Activated CD4-positive, alpha-beta memory T cell treated with anti-CD3 and anti-CD28 coated beads for 36 hours (primary cell): ENCODE measurements at places on chromosomes 5 and 9. TPM values are rescaled to one million over a fixed set of nuclear protein-coding genes. Genes with fewer than 3 reads are reported as not detected.

DNA sequence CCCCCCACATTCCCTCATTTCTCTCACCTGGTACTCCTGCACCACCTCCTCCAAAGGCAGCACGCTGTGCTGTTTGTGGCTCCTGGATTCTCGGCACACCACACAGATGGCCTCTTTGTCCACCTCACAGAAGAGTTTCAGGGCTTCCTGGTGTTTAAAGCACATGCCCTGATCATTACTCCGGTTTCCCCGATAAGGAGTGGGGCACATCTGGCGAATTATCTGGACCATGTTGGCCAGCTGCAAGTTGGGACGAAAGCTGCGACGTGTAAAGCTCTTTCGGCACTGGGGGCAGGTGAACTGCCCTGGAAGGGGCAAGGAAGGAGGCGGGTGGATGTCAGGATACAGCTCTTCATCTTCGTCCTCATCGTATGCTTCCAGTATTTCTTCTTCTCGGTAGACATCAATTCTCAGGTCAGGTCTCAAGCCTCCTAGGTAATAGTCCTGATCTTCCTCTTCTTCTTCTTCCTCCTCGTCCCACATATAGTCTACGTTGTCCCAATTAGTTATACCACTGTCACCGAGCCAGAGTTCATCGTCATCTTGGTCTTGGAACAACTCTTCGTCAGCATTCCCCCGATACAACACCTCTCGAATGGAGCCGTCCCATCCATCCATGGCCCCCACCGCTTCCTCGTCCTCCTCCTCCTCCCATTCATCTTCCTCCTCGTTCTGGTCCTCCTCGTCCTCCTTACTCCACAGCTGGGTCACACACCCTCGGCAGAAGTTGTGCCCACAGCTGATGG, 796 bp downstream of the TRIM52 start:
- no peak for DNase-seq
- no peaks in the 10 kb centered on the region for H3K27me3 ChIP-seq
- peaks cover 28% of the 10 kb centered on the region for H3K36me3 ChIP-seq
- H3K4me3 ChIP-seq: peak overlapping the region; percentile 96
- H3K27ac ChIP-seq: peak overlapping the region; percentile 97
- H3K4me1 ChIP-seq: peaks cover 45% of the 10 kb centered on the region

DNA sequence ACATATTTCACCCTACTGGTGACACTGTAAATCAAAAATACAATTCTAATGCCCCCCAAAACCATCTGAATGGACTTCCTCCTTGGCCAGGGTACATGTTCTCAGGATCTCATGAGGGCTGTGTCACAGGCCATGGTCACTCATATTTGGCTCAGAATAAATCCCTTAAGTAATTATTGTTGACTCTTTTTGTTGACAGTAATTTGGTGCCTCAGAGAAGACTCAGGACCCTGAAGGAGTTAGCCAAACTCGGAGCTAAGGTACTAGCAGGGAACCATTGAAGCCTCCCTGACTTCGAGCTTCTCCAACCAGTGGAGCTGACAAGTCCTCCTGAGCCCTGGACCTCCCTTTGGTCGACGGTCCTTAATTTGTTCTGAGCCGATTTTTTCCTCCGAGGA, 51.2 kb upstream of the SNAPC3 start:
- H3K27ac ChIP-seq: no peak overlapping the region
- no peak overlapping the region for H3K4me3 ChIP-seq
- DNase-seq: no peak
- no peaks in the 10 kb centered on the region for H3K36me3 ChIP-seq
- no peaks in the 10 kb centered on the region for H3K4me1 ChIP-seq
- H3K27me3 ChIP-seq: peaks cover 2% of the 10 kb centered on the region

GRCh38 chr9:75448281-75448680, 360.0 kb downstream of the OSTF1 start:
- no peaks in the 10 kb centered on the region for H3K27me3 ChIP-seq
- no peak for DNase-seq
- H3K36me3 ChIP-seq: no peaks in the 10 kb centered on the region
- H3K27ac ChIP-seq: no peak overlapping the region
- no peaks in the 10 kb centered on the region for H3K4me1 ChIP-seq
- H3K4me3 ChIP-seq: no peak overlapping the region

GRCh38 chr9:107972346-107972745, 482.8 kb upstream of the KLF4 start:
- H3K27ac ChIP-seq: no peak overlapping the region
- no peaks in the 10 kb centered on the region for H3K4me1 ChIP-seq
- no peaks in the 10 kb centered on the region for H3K27me3 ChIP-seq
- no peak overlapping the region for H3K4me3 ChIP-seq
- no peaks in the 10 kb centered on the region for H3K36me3 ChIP-seq

GRCh38 chr5:127609957-127610356, 38.9 kb upstream of the CTXN3 start:
- peaks cover 10% of the 10 kb centered on the region for H3K27me3 ChIP-seq
- H3K4me1 ChIP-seq: peaks cover 3% of the 10 kb centered on the region
- no peaks in the 10 kb centered on the region for H3K36me3 ChIP-seq
- no peak for DNase-seq
- H3K4me3 ChIP-seq: no peak overlapping the region

GRCh38 chr5:118611332-118611945, 376.9 kb downstream of the DTWD2 start:
- no peaks in the 10 kb centered on the region for H3K4me1 ChIP-seq
- H3K27me3 ChIP-seq: no peaks in the 10 kb centered on the region
- no peak overlapping the region for H3K27ac ChIP-seq
- peak; percentile 10 for DNase-seq
- no peaks in the 10 kb centered on the region for H3K36me3 ChIP-seq
- no peak overlapping the region for H3K4me3 ChIP-seq

- no peak for DNase-seq
- H3K4me3 ChIP-seq: no peak overlapping the region
- no peaks in the 10 kb centered on the region for H3K4me1 ChIP-seq
- H3K36me3 ChIP-seq: no peaks in the 10 kb centered on the region
- no peak overlapping the region for H3K27ac ChIP-seq
These were observed 15.1 kb downstream of the SLCO6A1 start for GRCh38 chr5:102483736-102484135.

DNA sequence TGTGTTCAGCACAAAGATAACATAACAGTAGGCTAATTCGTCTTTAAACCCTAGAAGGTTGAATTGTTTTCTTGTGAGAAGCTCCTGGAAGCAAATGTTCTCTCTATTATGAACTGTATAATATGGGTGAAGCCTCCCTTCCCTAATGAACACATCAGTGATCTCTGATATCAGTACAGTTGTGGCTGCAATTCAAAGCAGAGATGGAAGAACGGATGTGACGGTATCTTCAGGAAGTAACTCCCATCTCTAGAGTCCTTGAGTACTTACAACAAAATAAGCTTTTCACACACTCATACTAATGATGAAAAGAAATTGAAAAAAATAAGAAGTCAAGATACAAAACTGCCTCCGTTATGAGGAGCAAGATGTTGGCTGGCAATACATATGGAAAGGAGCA, 4.5 kb downstream of the HCN1 start:
- no peaks in the 10 kb centered on the region for H3K4me1 ChIP-seq
- H3K4me3 ChIP-seq: no peak overlapping the region
- peaks cover 5% of the 10 kb centered on the region for H3K36me3 ChIP-seq
- no peak for DNase-seq

DNA sequence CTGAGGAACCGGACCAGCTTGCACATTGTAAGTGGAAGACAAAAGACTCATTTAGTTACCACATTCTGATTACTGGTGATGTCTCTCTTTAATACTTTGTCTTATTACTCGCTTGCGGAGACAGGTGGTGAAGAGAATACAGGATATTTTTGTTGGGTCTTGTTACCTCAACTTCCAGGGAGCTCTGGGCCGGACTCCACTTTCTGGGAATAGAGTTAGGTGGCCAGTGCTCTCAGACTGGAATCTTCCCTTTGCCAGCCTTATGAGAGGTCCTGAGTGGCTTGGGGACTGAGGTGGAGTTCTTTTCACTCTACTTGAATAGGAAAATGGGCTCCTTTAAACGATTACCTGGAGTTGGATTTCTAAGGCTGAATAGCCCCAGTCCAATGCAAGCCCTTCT, 33.3 kb upstream of the SPRY4 start:
- no peaks in the 10 kb centered on the region for H3K27me3 ChIP-seq
- H3K27ac ChIP-seq: peak overlapping the region; percentile 89
- no peak for DNase-seq
- H3K36me3 ChIP-seq: no peaks in the 10 kb centered on the region

DNA sequence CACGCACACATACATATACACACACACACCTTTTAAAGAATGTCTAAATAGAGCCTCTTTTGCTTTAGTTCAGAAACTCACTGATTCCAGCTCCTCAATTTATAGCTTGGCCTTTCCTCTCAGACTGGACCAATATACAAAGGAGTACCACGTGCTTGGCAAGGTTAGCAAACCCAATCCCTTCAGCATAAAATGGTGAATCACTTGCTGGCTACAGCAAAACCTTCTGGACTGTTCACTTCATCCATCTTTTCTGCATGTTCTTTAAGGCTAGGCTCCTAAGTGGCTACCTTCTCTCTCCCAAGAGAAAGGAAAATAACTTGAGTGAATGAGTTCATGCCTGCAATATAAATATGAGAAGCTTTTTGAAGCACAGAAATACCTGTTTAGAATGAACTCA, 109.7 kb downstream of the LPAR1 start:
- H3K27me3 ChIP-seq: no peaks in the 10 kb centered on the region
- H3K27ac ChIP-seq: no peak overlapping the region
- H3K36me3 ChIP-seq: no peaks in the 10 kb centered on the region
- DNase-seq: no peak
- no peak overlapping the region for H3K4me3 ChIP-seq

DNA sequence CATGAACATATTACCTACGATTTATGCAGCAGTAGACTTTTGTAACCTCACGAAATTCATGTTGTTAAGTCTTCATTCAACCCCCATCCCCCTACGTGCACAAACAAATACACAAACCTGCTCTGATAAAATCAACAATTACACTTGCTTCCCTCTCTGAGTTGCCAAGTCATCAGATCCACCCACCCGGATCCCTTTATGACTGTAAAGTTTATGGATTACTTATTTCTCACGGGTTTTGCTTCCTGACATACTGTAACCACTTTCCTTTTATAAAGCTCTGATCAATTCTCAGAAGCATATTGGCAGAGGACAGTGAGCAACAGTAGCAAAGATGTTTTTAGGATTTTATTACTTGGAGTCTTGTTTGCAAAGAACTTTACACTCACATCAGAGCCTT, 70.5 kb downstream of the MLLT3 start:
- H3K27ac ChIP-seq: peak overlapping the region; percentile 16
- peaks cover 2% of the 10 kb centered on the region for H3K36me3 ChIP-seq
- H3K4me1 ChIP-seq: peaks cover 54% of the 10 kb centered on the region
- no peak overlapping the region for H3K4me3 ChIP-seq

DNA sequence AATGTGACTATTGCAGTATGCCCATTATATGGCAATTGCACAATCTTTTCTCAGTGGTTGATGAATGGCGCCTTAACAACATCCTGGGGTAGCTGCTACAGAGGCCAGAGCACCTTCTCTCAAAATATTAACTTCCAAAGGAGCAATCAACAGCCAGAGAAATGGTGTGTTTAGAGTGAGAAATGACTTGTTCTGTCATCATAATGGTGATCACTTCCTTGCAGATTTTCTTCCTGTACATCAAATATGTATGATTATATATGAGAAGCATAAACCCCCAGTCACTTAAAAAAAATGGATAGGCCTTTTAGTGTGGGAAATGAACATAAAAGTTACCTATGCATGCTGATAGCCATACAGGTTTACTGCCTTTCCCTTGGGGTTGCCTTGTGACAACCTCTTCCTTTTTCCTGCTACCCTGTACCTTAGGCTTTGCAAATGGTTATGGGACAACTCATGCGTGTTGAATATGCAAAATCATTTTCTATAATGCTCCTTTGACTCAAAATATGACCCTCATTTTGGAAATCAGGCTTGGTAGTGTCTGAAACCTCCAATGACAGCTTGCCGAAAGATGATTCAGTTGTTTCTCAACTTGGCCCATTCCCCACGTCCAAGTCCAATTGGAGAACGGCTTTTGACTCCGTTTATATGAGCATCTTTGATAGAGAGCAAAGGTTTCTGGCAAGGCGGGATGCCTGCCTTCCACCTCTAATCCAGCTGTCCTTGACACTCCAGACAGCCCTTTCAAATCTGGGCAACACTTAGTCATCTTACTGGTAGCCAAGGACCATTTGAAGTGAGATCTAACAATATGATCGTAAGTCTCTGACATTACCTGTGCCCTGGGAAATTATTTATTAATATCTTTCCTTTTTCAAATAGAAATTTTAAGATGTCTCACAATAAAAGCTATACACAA, 69.3 kb downstream of the SLC1A1 start:
- H3K36me3 ChIP-seq: no peaks in the 10 kb centered on the region
- H3K27ac ChIP-seq: no peak overlapping the region
- no peaks in the 10 kb centered on the region for H3K27me3 ChIP-seq
- H3K4me1 ChIP-seq: peaks cover 23% of the 10 kb centered on the region
- DNase-seq: no peak
- H3K4me3 ChIP-seq: no peak overlapping the region

DNA sequence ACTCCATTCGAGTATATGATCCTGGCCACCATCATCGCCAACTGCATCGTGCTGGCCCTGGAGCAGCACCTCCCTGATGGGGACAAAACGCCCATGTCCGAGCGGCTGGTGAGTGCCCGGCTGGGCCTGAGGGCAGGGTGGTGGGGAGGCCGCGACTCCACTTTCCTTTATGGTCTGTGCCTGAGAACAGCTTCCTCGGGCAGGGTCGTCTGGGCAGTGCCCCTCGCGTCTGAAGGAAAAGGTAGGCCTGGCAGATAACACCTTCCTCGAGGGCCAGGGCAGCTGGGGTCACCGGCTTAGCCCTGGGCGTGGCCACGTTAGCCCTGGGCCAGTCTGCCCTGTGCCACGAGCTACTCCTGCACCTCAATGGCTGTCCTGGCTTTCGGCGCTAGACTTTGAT, 1.5 kb downstream of the CACNA1B start:
- H3K36me3 ChIP-seq: peaks cover 2% of the 10 kb centered on the region
- H3K27ac ChIP-seq: no peak overlapping the region
- H3K4me3 ChIP-seq: no peak overlapping the region
- peaks cover 29% of the 10 kb centered on the region for H3K27me3 ChIP-seq
- no peaks in the 10 kb centered on the region for H3K4me1 ChIP-seq

The GRXCR2 gene
- not detected for total RNA-seq

The C5orf34 gene
- total RNA-seq: 11.8 TPM

The INIP gene
- total RNA-seq: 37.8 TPM

The INSL6 gene
- not detected for total RNA-seq

The OTP gene
- not detected for total RNA-seq

The PFN3 gene
- total RNA-seq: not detected

The CANX gene
- 531 TPM for total RNA-seq

The RANBP17 gene
- total RNA-seq: not detected

The PCDHGA10 gene
- 0.10 TPM for total RNA-seq

The SLC30A5 gene
- 49.0 TPM for total RNA-seq
